ENCODE measurements at places on chromosomes 12 and 14.
A peak's percentile ranks its signal among the peaks of the same experiment; 100 is the strongest.

GRCh38 chr14:36087411-36087810, 89.1 kb downstream of the PTCSC3 start:
- DNase-seq: no peak

GRCh38 chr12:30945443-30946164, 19.1 kb downstream of the TSPAN11 start:
- DNase-seq: no peak

DNA sequence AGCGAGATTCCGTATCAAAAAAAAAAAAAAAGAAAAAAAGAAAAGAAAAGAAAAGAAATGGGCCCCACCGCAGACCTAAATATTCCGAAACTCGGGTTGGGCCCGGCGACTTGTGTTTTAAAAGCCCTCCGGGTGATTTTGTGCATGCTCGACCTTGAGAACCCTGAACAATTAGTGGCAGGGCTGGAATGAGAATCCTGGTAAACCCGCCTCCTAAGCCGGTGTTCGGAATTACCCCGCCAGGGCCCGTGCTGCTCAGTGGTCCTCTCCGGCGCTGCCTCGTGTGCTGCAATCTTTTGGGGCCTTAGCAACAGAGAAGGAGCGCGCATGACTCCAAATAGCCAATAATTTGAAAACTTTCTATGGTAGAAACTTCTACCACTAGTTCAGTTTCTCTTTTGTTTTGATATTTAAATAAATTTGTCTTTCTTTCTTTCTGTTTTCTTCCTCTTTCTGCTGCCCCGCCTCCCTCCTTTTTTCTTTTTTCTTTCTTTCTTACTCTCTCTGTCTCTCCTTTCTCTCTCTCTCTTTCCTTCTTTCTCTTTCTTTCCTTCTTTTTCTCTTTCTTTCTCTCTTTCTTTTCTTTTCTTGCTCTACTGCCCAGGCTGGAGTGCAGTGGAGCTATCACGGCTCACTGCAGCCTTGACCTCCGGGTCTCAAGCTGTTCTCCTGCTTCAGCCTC, 1.5 kb upstream of the GALNT6 start:
- no peak for DNase-seq

DNA sequence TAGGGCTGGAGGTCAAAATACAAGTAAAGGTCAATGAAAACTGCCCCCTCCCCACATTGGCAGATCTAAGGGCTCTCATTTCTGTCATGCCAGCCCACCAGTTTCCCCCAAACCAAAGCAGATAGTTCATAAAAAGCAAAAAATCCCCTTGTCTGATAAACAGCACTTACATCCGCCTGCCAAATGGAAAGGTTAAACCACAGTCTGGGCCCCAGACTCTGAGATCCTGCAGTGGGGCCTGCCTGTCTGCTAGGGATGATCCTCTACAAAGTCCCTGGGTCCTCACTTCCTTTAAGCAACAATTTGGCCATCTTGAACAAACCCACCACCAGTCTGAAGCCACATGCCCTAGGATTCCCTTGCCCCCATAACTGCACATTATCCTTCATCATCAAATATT, 9.7 kb upstream of the RPS26 start:
- no peak for DNase-seq

DNA sequence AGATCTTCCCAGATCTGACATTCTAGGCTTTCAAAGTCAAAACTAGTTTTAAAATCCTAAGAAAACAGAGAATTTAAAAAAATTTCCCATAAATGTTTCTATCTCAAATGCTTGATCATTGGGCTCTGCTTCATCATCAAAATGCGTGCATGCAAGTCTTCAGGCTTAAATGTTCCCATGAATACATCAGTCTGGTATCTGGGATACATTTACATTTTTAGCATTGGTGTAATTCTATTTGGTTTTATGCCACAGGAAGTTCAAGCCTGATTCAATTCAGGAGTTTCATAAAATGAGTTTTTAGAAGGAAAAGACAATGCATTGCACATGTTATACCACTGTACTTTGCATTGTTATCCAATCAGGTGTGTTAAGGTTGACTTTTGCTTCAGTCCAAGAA, 336.4 kb downstream of the PCNX1 start:
- DNase-seq: peak; percentile 57

GRCh38 chr14:90815822-90816662, at the start of gene TTC7B:
TTC7B (minus strand) TSS chr14:90816430; CDS start chr14:90816295, 135 bp downstream.
- DNase-seq: no peak

DNA sequence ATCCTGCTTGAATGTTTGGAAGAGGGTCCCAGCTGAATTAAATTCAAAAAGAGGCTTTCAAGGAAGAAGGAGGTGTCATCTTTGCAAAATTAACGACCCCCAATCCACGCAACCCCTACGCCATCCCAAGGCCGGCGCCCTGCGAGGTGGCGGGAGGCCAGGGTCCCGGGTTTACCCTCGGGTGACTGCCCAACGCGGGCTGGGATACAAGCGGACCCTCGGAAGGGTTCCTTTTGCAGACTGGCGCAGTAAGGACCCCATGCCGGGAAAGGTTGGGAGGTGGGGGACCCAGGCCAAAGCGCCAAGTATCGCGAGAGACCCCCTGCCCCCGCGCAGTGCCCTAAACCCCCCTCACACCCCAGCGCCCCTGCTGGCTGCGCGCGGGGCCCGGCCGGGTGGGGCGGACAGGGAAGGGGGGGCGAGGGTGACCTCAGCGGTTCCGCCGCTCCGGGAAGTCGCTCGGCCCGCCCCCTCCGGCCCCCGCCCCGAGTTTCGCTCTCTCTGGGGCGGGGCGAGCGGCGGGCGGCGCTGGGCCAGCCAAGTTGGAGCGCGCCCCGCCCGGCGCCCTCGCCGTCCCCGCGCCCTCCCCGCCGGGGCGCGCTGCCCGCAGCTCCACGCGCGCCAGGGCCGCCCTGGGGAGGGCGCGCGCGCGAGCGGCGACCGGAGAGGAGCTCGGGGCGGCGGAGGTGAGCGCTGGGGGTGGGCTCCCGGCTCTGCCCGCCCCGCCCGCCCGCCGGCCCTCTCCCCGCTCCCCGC, 708 bp upstream of the ZBTB42 start:
- peak; percentile 51 for DNase-seq

DNA sequence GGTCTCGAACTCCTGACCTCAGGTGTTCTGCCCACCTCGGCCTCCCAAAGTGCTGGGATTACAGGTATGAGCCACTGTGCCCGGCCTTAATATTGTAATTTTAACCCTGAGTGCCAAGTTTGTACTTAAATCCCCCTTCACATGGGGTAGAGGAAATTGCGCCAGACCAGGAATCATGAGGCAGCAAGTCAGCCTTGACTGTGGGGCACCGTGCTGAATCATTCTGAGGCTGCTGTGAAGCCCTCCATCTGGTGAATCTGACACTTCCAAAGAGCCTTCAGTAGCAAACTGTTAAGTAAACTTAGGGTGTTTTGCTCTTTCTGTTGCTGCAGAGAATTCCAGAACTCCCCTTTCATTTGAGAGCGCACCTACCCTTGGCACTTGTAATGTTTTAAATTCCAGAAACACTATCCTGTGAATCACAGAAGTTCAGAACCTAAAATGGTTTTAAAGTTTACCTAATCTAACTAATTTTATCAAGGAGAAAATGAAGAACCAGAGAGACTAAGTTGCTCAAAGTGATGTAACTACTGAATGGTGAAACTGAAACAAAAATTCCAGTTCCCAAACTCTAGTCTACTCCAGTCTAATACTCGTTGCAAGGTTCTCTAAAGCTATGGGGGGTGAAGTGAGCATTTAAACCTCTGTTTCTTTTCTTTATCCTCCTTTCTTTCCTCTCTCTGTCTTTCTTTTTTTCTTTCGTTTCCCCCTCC, 7.5 kb downstream of the HEBP1 start:
- DNase-seq: no peak

DNA sequence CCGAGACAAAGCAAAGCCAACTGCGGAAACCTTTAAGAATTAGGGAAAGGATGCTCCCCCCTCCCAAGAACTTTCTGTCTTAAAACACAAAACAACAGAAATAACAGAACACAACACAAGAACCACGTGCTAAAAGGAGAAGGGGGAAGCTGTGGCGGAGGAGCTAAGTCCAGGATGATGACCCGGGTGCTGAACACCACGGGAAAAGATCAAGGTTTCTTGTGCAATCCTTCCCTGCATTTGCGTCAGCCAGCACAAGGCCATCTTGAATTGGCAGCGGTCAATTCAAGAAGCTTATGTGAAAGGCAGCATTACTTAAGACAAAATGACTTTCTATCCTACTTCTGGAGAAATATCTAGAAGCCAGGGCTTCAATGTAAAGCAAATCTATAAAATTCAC, 11.0 kb upstream of the CREBL2 start:
- no peak for DNase-seq

DNA sequence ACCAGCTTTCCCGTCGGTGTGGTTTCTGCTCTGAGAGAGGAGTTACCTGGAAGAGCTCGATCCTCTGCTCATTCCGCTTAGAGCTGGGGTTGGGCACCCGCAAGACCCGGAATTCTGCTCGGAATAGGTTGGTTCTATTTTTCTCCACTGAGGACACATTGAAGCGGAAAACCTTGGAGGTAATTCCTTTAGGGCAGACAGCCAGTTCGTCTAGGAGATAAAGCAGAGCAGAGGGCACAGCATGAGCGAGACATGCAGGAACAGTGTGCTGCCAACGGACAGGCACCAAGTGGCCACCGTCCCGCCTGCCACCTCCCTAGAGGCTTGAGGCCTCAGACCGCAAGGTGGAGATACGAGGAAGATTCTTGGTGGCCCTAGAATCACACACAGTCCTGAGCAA, 10.3 kb downstream of the TGFB3 start:
- no peak for DNase-seq

GRCh38 chr14:99628887-99629618, 15.9 kb upstream of the HHIPL1 start:
- no peak for DNase-seq

DNA sequence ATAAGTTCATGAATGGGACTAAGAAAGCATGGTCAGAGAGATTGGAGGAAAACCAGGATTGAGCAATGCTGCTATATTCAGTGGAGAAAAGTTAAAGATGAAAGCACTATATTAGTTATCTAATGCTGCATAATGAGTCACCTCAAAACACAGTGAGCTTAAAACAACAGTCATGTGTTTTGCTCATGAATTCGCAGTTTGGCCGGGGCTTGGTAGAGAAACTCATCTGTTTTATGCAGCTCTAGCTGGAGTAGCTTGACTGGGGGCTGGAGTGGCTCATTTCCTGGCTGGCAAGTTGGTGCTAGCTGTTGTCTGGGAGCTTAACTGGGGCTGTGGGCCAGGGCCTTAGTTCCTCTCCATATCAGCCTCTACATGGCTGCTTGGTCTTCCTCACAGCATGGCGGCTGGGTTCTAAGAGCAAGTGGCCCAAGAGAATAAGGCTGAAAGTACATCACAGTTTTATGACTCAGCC, 90.1 kb downstream of the ADCK1 start:
- DNase-seq: no peak

DNA sequence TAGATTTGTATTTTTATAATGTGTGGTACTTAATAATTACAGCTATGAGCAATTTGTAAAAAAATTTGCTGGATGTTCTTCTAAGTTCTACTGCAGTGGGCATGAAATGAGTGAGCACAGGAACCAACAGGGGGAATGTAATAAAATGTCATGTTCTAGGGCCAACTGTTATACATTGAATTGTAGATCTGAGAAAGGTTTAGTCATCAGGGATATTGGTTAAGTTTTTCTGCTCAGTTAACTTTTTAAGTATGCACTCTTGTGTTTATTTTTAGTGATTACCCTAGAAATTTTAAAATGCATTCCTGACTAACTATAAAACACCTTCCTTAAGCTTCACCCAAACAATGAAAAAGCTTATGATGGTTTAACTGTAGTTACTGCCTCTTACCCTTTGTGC, 101.8 kb downstream of the CAND1 start:
- no peak for DNase-seq

GRCh38 chr12:121181181-121181580, 28.7 kb upstream of the P2RX4 start:
- no peak for DNase-seq
